Spinal cord (tissue), 10 donors: ENCODE measurements at places on chromosomes 7 and 10. TPM values are rescaled to one million over a fixed set of nuclear protein-coding genes. Genes with fewer than 3 reads are reported as not detected.

Gene PLXNA4
- polyA plus RNA-seq = 21.2 TPM

Gene NACAD
- polyA plus RNA-seq = 81.8 TPM

Gene TCTN3
- polyA plus RNA-seq = 38.5 TPM

Gene PRKAR2B
- polyA plus RNA-seq = 72.4 TPM

Gene TFR2
- 17.9 TPM for polyA plus RNA-seq

Gene SMO
- 27.9 TPM for polyA plus RNA-seq

Gene C10orf88
- 18.8 TPM for polyA plus RNA-seq

Gene SKIDA1
- polyA plus RNA-seq = 4.9 TPM

Gene LIPA
- polyA plus RNA-seq = 57.7 TPM

Gene CRYGN
- 3.0 TPM for polyA plus RNA-seq

Gene MPP7
- polyA plus RNA-seq = 4.2 TPM
